ENCODE measurements at places on chromosomes 1 and 21.

DNA sequence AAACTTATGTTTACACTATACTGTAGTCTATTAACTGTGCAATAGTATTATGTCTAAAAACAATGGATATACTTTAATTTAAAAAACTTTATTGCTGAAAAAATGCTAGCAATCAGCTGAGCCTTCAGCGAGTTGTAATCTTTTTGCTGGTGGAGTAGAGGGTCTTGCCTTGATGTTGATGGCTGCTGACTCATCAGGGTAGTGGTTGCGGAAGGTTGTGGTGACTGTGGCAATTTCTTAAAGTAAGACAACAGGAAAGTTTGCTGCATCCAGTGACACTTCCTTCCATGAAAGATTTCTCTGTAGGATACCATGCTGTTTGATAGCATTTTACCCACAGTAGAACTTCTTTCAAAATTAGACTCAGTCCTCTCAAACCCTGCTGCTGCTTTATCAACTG lies 234.7 kb upstream of the CSF3R start:
- no peak for DNase-seq

- DNase-seq, result no peak
Observed at GRCh38 chr1:31208361-31208945, 31.2 kb downstream of the NKAIN1 start.

- DNase-seq, result no peak
Observed at GRCh38 chr1:178024504-178024903, 54.6 kb upstream of the SEC16B start.

DNA sequence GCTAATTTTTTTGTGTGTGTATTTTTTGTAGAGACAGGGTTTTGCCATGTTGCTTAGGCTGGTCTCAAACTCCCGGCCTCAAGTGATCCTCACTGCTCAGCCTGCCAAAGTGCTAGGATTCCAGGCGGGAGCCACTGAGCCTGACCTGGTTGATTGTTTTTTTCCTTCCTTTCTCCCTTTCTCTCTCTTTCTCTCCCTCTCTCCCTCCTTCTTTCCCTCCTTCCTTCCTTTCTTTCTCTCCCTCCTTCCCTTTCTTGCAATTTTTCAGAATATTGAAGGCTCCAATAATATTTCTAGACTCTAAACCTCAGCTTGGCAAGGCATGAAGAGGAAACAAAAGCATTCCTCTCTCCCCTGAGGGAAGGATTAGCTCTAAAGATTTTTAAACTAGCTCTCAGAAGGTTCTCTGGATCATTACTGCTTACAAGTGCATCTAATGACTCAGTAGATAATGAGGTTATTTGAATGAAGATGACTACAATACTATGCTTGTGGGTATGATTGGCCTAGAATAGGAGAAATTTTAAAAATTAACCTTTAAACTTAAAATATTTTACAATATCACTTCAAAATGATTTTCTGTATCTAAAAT lies 68.5 kb upstream of the GADD45A start:
- DNase-seq, result no peak

Measured in GM20000 (cell line).